LHCN-M2 (cell line): ENCODE measurements at places on chromosomes 6 and 20. TPM values are rescaled to one million over a fixed set of nuclear protein-coding genes. Genes with fewer than 3 reads are reported as not detected.

SPTLC3 gene
- 30.8 and 37.4 TPM in 2 replicates for total RNA-seq

CCN6 gene
- total RNA-seq, result not detected in 2 replicates

- DNase-seq, result peak; percentile 71
Measured at GRCh38 chr6:134363323-134364039, 45.6 kb upstream of the SGK1 start.

DNA sequence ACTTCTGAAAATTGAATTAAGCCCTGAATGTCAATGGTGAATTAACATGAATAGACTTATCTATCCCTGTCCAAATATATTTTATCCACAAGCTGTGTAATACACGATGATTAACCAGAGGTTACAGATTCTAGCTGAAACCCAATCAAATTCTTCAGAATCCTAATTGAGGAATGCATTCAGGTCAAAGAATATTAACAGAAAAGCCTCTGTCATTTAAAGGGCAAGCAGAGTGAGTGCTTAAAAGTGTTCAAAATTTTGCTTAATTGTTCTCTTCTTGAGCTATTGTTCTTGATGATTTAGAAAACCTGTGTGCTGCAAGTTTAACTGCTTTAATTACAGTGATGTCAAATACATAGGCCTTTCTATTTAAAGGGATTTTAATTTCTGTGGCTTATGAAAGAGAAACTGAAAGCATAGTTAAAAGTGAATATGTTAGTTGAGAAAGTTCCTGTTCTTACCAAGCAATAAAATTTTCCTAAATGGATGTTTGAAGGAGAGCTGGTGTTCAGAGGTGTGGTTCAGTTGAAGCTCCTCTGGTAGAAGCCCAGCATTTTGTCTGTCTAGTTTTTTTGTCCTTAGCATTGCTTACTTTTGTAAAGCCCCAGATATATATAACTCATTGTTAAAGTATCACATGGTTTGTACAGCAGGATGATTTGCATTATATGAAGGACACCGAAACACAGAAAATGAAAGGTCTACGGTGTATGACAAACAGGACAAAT lies 466.3 kb upstream of the PLCB4 start:
- no peak for DNase-seq

- no peak for DNase-seq
Measured at GRCh38 chr6:46509981-46510510, 18.8 kb upstream of the RCAN2 start.

GRCh38 chr20:61524951-61525666 lies 273.0 kb downstream of the CDH4 start:
- no peak for DNase-seq

GRCh38 chr6:42539135-42539534 lies 24.7 kb upstream of the UBR2 start:
- DNase-seq, result no peak

- DNase-seq, result no peak
Measured at GRCh38 chr6:161074496-161075121, 83.0 kb downstream of the MAP3K4 start.

DNA sequence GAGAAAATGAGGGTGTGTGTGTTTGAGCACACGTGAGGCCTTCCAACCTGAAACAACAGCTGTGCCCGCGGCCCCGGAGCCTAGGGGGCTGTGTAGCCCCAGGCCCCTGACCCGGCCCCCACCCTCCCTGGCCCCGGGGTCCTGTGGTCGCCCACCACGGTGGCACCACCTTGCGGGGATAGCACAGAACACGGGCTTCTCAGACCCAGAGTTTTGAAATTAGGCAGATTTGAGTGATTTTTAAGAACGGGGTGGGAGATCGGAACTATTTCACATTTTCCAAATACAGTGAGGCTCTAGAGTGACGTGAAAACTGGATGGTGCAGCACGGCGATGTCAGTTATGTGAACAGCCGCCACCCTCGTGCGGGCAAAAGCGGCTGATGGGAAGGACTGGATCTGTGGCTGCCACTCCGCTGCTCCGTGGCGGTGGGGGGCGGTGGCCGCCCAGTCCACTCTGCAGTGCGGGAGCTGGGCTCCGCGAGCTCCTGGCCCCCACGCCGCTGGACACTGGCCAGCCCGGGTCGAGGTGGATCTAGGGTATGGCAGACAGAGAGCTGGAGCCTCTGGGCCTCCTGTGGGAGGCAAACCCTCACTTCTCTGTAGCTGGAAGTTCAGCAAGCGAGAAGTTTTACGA lies 17.3 kb upstream of the BHLHE23 start:
- DNase-seq, result no peak
